ENCODE measurements at places on chromosomes 7 and 10.

DNA sequence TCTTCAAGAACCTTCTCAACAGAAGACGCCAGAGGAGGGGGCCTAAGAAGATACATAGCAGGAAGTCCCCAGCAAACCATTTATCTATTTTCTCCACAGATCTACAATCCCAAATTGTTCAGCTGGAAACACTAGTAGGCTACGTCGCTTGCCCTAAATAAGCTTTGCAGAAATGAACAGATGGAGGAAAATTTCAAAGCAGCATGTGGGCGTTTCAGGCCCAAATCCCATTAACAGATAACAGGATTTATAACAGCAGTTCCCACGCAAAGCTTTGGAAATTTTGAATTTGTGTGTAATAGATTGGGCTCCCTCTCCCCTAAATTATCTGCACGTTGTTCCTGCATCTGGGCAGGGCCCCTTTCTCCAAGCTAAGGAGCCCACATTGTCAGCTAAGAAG, 60.6 kb upstream of the FRMD4A start:
- no peak overlapping the region for H3K27ac ChIP-seq
- no peak overlapping the region for H3K4me3 ChIP-seq
- H3K36me3 ChIP-seq = no peaks in the 10 kb centered on the region
- no peaks in the 10 kb centered on the region for H3K27me3 ChIP-seq

DNA sequence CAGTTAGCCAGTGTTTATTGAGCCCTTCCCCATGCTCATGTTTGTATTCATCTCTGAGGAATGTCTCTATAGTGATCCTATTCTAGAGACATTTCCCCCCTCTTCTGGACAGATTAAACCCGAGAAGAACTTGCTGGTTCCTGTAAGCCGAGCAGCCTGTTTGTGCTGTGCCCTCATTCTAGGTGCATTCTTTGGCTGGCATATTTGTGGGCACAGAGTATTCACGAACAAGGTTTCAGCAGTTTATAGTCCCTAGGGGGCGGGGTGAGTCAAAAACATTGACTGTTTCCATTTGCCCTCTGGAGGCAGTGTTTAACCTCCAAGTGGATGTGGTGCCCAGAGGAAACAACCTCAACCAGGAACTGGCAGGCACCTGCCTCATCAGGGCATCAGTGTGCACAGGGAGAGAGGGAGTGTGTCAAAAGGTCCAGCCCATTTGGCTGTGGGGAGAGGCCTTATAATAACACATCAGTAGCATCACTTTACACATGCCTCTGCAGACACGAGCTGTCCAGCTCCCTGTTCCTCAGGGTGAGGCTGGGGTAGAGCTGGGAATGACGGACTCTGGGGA, 273.3 kb upstream of the LRGUK start:
- no peak overlapping the region for H3K4me3 ChIP-seq
- DNase-seq = no peak
- no peaks in the 10 kb centered on the region for H3K27me3 ChIP-seq
- no peak overlapping the region for H3K27ac ChIP-seq

- no peak overlapping the region for H3K4me3 ChIP-seq
- no peak overlapping the region for H3K27ac ChIP-seq
- peaks cover 4% of the 10 kb centered on the region for H3K36me3 ChIP-seq
- DNase-seq = no peak
Measured at GRCh38 chr7:143487061-143487460, 9.4 kb downstream of the TAS2R41 start.

- H3K27me3 ChIP-seq = peaks cover 24% of the 10 kb centered on the region
- DNase-seq = no peak
- peaks cover 4% of the 10 kb centered on the region for H3K36me3 ChIP-seq
- no peak overlapping the region for H3K27ac ChIP-seq
Measured at GRCh38 chr7:6571160-6571779, 6.0 kb upstream of the ZDHHC4 start.
